ENCODE measurements at places on chromosomes 11 and 22.

GRCh38 chr11:19027829-19028595 is 32.5 kb downstream of the MRGPRX2 start:
- DNase-seq = no peak

GRCh38 chr11:116844722-116845121 is 7.3 kb upstream of the APOA1 start:
- DNase-seq = no peak

DNA sequence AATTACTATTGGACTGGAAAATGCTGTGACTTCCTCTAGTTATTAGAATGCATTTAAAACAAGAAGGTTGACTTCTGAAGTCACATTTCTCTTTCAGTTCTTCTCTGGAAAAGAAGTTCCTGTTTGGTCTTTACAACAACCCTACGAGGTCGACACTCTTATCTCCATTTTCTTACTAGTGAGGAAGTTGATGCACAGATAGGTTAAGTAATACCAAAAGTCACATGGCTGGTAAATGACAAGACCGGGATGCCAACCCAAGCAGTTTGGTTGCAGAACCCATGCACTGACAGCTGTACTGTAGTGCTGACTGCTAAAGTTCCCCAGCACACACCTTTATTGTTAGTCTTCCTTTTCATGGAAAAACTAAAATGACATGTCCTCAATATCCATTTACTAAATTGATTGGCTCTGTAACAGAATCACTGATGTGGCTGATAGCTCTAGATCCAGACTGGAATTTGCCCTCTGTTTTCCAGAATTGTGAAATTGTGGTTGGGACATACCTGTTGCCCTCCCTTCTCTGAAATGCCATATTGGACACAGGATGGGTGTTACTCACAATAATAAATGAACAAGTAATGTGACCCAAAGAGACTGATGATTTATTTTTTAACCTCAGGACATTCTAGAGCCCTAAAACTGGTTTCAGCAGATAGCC is 9.4 kb upstream of the TECTA start:
- DNase-seq = peak; percentile 13

GRCh38 chr11:133945087-133945974 is 11.4 kb downstream of the IGSF9B start:
- peak; percentile 86 for DNase-seq

DNA sequence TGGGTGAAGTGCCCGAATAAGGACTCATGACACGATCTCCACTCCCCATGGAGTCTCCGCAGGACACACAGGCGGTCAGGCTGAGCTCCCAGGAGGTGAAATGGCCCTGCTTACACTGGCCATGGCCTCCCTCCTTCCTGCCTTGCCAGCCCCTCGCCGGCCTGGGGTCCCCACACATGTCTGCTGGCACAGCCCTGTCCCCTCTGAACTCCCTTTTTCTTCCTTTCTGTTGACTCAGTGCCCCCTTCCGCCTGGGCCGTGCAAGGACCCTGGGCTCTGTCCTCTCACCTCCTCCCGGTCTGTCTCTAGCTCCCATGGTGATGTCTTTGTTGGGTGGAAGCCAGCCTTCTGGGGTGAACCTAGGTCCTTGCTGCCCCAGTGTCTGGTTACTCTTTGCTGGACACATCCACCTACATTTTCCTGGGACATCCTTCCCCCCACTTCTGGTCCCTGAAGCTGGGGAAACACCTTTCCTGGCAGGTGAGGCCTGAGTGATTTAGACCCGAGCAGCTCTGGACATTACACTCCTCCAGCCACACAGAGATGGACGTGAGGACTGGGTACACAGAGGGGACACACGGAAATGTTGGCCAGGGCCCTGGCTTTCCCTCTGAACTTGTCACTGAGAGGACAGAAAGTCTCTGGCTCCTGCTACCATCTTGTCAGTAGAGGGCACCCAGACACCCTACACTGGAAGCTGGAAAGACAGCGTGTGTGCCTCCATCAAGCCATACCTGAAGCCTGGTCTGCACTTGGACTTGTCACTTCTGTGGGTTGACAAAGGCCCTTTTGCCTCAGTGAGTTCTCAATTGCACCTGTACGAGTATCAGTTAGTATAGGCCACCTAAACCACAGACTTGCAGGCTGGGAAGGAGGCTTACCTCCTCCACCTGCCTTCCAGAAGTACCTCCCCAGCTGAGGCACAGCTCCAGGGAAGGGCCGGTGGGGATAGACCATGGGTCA is 864.3 kb downstream of the TBC1D22A start:
- no peak for DNase-seq

- no peak for DNase-seq
Measured at GRCh38 chr11:58004664-58005063, 19.0 kb upstream of the OR9Q1 start.

DNA sequence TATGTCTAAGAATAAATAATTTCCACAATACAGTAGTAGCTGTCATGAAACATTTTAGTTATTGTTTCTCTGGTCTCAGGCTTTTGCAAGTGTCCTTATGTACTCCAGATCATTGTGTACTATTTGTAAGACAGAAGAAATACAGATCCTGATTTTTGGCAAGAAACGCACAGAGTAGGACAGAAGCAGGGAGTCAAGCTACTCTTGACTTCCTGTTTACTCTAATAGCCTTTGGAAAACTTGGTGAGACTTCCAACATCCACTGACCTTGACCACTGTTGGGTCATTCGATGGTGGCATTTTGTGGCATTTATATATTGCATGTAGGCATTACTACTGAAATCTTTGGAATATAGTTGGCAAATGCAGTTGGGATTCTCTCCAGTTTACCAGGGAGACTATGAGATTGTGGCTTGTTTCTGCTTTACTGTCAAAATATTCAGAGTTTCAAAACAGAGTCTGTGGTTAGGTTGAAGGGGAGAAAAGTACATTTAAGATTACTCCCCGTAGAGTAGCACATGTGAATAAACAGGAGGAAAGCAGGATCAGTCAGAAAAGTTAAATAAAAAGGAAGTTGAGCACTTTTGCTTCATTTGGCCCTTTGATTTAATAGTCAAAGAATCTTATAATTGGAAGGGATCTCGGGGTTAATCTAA is 726.1 kb upstream of the CCDC90B start:
- DNase-seq = no peak

DNA sequence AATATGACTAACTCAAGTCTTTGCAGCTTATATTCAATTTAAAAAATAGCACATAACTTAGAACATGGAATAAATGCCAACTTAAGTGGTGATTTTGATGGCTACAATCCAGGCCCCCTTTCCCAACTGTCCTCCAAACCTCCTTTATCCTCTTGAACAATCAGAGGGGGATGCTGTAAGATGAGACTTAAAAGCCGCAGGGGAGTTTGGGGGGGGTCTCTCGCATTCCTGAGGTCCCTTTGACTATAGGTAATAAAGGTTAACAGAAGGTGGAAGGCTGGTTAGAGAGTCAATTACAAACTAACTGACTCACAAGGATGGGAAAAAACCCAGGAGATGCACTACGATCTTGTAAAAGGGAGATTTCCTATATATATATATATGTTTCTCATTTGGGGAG is 101.8 kb downstream of the KIRREL3 start:
- no peak for DNase-seq

DNA sequence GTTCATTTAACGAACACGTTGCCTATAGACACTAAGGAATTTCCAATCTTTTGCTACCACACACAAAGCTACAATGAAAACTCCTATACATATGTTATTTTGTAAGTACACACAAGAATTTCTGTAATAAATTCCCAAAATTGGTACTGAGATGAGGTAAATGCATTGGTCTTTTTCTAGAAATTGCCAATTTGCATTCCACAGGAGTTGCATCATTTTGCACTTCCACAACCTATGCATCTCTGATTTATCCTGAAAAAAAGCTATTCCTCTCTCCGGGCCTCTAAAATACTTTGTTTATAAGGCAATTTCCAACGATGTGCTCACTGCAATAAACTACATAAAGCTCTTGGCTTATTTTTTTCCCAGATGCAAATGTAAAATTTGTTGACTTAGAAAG is 24.9 kb downstream of the IMMP1L start:
- no peak for DNase-seq

DNA sequence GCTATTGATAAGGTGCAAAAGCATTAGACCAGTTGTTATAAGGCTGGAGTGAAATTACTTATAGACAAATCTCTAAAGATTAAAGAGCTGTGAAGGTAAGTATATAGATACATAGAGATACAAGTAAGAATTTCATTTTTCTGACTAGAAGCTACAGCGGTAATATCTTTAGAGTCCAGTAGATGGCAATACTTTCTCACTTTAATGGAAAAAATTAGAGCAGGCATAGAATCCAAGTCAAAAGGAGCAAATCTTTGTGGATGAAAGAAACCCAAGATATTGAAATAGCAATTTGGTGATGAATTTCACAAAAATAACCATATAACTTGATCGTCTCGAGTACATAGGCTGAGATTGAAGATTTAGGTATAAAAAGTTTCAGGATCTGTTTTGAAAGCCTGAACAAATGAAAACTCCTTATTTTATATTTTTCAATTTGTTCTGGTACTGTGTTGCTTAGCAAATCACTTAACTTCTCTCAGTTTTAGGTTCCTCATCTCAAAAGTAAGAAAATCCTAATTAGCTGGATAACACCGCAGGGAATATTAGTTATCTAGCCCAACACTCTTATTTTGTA is 81.9 kb downstream of the UVRAG start:
- peak; percentile 24 for DNase-seq

GRCh38 chr11:59172345-59173079 is 580 bp downstream of the DTX4 start:
- DNase-seq = peak; percentile 6

GRCh38 chr11:19907008-19907579 is 194.5 kb downstream of the NAV2 start:
- DNase-seq = no peak

GRCh38 chr22:37345863-37346504 is 63.7 kb downstream of the CYTH4 start:
- no peak for DNase-seq

DNA sequence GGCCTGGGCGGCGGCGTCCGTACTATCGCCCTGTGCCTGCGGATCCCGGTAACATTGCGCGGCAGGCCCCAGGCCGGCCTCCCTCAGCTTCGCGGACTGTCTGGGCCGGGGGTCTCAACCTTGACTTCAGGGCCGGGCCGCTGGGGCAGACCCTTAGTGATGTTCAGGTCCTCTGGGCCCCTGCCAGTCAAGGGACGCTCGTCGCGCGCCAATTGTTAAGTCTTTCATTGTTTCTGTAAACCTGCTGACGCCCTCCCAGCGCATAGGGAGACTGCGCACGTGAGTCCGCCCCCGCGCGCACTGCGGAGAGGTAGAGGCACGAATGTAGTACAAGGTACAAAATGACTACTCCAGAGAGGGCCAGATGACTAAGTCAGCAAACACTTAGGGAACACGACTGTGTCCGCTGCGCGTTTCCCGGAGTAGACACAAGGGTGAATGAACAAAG is 451 bp upstream of the HDHD5 start:
- peak; percentile 15 for DNase-seq

GRCh38 chr11:93857413-93858120 is 7.1 kb upstream of the VSTM5 start:
- DNase-seq = no peak

DNA sequence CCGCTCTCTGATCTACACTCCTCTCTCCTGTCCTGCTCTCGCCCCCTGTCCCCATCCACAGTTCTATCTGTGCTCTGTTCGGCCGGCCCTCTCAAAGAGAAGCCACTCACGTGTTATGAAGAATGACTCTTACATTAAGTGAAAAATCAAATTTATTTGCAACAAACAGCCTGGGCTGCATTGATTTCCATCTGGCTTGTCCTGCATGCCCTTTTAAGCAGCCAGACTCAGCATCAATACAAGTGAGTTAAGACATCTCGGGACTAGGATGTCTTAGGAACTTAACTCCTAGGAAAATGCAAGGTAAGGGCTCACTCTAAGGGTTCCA is 373.5 kb downstream of the TENM4 start:
- no peak for DNase-seq

- peak; percentile 92 for DNase-seq
Measured at GRCh38 chr11:71787098-71787823, 45.7 kb upstream of the DEFB108B start.

GRCh38 chr11:7427733-7428132 is 57.6 kb upstream of the OLFML1 start:
- DNase-seq = no peak

DNA sequence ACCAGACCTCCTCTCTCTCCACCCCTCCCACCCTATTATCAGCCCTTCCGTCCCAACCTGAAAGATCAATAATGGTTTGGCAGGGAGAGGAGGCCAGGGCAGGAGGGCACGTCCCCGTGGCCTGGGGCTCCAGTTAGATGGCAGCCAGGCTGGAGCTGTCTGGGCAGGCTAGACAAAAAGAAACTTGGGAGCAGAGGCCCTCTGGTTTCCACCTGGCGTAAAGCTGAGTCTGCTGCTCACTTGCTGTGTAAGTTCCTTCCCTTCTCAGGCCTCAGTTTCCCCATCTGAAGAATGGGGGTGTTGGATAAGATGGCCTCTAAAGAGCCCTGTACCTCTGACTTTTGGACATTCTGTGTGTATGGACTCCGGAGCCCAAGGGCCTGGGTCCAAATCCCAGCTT is 3.8 kb upstream of the RHOD start:
- DNase-seq = no peak

DNA sequence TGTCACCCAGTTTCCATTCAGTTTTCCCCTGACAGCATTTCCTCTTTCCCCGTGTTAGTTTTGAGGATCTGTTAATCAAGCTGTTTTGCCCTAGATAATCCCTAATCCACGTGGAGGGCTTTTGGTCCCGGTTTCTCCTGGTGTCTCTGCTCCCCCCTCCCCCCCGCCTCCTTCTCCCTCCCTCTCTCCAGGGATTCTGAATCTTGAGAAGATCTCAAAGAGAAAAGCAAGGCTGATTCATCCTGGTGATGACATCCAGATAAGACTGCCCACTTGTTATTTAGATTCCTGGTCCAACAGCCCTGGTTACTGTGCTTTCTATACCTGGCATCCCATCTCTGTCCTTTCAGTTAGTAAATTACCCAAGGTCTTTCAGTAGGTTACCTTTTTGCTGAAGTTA is 59.4 kb downstream of the KCNA4 start:
- no peak for DNase-seq

- no peak for DNase-seq
Measured at GRCh38 chr11:13964771-13965074, 2.2 kb downstream of the SPON1 start.

- no peak for DNase-seq
Measured at GRCh38 chr11:83070044-83070701, 1.5 kb downstream of the RAB30 start.
